ENCODE measurements at places on chromosomes 13 and 19.

GRCh38 chr13:111281751-111282311, 38.6 kb upstream of the TEX29 start:
- peaks cover 12% of the 10 kb centered on the region for H3K36me3 ChIP-seq
- H3K27me3 ChIP-seq: no peaks in the 10 kb centered on the region
- no peak overlapping the region for H3K4me3 ChIP-seq
- peaks cover 12% of the 10 kb centered on the region for H3K4me1 ChIP-seq
- H3K27ac ChIP-seq: no peak overlapping the region
- no peak for DNase-seq

DNA sequence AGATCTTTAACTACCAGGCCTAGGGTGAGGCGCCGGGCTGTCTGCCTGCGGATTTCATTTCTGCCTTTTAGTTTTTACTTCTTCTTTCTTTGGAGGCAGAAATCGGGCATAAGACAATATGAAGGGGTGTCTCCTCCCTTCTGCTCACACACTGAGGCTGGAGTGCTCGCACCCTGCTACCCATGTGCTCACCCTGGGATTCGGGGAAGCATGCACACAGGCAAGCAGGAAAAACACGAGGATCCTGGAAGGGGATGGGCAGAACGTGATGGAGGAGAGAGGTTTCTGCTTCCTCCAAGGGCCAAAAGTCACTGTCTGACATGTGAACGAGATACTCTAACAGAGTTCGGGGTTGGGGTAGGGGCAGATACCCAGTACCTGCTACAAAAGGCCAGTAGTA, 28.4 kb downstream of the ZNF823 start:
- H3K36me3 ChIP-seq: no peaks in the 10 kb centered on the region
- no peak for DNase-seq
- no peak overlapping the region for H3K27ac ChIP-seq
- no peak overlapping the region for H3K4me3 ChIP-seq

DNA sequence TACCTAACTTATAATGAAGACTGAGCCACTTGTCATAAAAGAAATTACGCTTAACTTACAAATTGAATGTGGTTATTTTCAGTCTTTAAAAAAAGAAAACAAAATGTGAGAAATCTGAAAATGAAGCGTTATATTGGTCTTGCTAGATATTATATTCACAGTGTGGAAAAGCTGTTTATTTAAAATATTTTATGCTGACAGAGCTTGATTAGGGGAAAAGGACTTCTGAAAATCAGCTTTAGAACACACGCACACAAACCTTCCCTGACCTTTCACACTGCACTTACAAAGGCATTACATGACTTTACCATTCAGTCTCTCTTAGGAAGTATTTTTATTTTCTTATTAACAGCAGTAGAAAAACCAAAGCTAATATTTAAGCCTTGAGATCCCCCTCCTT, 461.5 kb downstream of the DIAPH3 start:
- H3K4me1 ChIP-seq: no peaks in the 10 kb centered on the region
- no peak overlapping the region for H3K27ac ChIP-seq
- no peaks in the 10 kb centered on the region for H3K27me3 ChIP-seq
- H3K4me3 ChIP-seq: no peak overlapping the region
- H3K36me3 ChIP-seq: no peaks in the 10 kb centered on the region

DNA sequence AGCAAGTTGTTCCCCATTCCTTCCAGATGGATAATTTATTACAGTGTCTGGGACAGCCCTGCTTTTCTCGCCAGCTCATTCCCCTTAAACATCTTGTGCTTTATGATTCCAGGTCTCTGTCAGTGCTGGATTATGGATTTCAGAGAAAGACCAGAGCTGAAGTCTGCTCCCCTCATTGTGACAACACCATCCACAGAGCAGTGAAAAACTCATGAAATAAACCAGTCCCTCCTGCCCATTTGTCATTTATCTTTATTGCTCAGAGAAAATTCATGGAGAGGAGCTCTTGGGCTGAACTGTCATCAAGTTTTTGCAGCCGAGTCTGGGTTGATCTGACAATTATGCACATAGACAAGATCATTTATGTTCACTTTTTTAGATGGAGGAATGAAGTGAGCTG, 92.7 kb upstream of the GPR12 start:
- DNase-seq: no peak
- H3K27me3 ChIP-seq: peaks cover 7% of the 10 kb centered on the region
- H3K36me3 ChIP-seq: no peaks in the 10 kb centered on the region
- no peak overlapping the region for H3K4me3 ChIP-seq
- no peak overlapping the region for H3K27ac ChIP-seq

GRCh38 chr19:29054886-29055675, 157.9 kb downstream of the UQCRFS1 start:
- H3K27ac ChIP-seq: no peak overlapping the region
- H3K36me3 ChIP-seq: no peaks in the 10 kb centered on the region
- DNase-seq: no peak
- no peaks in the 10 kb centered on the region for H3K4me1 ChIP-seq

GRCh38 chr19:33152176-33152575, 20.3 kb downstream of the WDR88 start:
- no peak for DNase-seq
- H3K27ac ChIP-seq: no peak overlapping the region
- no peaks in the 10 kb centered on the region for H3K36me3 ChIP-seq
- no peaks in the 10 kb centered on the region for H3K27me3 ChIP-seq

DNA sequence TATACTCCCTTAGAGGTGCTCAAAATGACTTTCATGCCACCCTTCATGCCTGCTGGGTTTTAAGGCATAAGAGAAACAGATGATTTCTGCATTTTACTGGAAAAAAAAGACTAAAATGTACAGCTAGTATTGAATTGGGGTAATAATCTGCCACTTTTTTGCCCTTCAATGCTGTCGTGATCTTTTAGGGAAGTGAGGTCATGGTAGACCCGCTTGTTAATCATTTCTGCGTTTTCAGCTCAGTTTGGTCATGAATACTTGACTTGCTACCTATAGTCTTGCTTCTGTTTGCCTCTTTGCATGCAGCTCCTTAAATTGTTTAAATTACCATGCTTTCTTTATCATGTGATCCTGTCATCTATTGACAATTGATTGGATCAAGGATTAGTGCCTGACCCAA, 90.4 kb downstream of the PCCA start:
- no peaks in the 10 kb centered on the region for H3K36me3 ChIP-seq
- H3K27me3 ChIP-seq: no peaks in the 10 kb centered on the region
- DNase-seq: no peak
- H3K27ac ChIP-seq: no peak overlapping the region

DNA sequence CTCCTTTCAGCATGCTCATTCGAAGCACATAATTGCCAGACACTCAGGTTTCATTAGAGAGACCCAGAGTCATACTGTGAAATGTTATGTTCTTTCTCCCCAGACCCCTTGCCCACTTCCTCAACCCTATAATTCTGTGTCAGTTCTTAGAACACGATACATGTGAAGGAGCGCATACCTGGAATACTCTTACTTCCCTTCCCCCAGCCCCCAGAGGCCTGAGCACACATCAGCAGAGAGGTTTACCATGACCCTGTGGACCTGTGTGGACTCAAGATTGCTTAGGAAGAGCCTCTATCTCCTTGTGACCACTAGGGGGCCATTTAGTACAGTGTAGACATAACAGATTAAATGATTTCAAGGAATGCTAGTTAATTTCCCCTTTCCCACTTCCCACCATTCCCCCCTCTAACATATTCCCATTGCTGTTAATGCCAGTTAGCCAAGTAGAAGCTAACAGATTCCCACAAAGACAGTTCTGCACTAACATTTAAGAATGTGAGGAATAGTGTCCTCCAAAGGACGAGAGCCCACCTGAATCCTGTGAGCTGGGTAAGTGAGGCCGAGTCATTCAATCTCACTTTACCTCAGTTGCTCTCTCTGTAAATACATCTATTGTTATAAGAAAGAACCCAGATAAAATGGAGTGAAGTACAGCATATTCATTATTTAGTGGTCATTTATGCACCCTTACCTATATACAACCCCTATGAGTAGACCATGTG, 154.2 kb upstream of the MAB21L1 start:
- no peaks in the 10 kb centered on the region for H3K27me3 ChIP-seq
- H3K4me3 ChIP-seq: no peak overlapping the region
- no peaks in the 10 kb centered on the region for H3K36me3 ChIP-seq
- H3K4me1 ChIP-seq: no peaks in the 10 kb centered on the region
- H3K27ac ChIP-seq: no peak overlapping the region

- H3K4me1 ChIP-seq: no peaks in the 10 kb centered on the region
- H3K4me3 ChIP-seq: no peak overlapping the region
- H3K36me3 ChIP-seq: no peaks in the 10 kb centered on the region
- H3K27me3 ChIP-seq: no peaks in the 10 kb centered on the region
- no peak overlapping the region for H3K27ac ChIP-seq
These were observed 22.0 kb upstream of the FREM2 start for GRCh38 chr13:38664906-38665305.

Measured in pancreas (tissue), 10 donors.